ENCODE measurements at places on chromosomes 4 and X.

DNA sequence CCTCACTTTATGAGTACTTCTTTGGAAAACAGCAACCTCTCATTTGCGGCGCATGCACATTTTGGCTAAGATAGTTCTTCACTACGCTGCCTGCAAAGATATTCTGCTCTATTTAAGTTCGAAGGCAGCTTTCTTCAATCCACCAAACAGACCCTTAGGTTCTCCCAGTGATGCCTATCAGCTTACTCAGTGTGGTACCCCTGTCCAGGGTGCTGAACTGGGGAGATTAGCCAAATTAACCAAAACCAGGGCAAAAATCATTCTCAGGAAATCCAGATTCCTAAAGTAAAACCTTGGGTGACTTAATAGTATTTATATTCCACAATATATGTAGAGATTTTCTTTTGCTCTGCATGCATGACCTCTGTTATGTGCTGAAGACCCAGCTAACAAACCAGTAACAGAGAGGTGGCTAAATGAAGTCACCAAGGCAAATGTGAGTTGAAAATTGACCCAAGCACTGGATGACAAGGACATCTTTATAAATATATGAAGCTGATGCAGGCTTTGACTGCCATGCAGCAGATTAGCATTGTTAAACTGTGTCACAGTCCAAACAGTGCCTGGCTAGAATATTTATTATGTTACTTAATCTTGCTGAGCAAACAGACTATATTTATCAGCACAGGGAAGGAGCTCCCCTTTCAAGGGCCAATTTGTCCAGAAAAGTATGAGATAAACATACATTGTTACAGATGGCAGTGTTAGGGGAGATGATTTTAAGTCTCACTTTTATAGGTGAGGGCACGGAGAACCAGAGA is 418.2 kb downstream of the STIM2 start:
- no peak for DNase-seq

DNA sequence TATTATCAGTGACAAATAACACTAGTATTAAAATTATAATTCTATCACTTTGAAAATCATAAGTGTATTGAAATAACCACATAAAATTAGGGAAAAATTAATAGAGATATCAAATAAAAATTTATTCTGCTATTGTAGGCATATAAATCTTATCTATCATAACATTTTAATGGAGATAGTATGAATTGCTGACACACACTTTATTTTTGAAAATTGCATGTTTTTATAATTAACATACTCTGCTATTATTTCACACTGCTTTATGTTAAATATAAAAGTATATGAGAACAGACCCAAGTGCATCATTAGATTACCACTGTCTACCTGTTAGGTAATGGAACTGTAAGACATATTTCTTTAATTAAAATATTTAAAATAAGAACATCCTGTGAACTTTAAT is 2150.2 kb downstream of the ARAP2 start:
- DNase-seq, result no peak

DNA sequence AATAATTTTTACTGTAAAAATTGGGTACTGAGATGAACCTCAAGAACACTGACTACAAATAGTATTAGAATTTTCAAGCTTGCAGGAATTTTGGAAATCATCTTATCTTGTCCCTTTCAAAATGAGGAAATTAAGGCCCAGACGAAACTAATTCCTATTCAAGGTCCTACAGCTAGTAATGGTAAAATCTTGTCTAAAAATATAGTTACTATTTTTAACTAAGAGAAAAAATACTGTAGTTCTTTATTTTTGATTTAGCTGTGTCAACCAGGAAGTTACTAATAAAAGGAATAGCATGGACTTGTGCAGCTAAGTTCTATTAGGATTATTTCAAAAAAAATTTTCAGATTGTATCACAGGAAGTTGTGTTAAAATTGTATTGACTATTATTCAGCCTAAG is 12.7 kb downstream of the PRIMPOL start:
- no peak for DNase-seq

- DNase-seq, result no peak
Observed at GRCh38 chr4:136036744-136037143, 1495.5 kb downstream of the PCDH18 start.

DNA sequence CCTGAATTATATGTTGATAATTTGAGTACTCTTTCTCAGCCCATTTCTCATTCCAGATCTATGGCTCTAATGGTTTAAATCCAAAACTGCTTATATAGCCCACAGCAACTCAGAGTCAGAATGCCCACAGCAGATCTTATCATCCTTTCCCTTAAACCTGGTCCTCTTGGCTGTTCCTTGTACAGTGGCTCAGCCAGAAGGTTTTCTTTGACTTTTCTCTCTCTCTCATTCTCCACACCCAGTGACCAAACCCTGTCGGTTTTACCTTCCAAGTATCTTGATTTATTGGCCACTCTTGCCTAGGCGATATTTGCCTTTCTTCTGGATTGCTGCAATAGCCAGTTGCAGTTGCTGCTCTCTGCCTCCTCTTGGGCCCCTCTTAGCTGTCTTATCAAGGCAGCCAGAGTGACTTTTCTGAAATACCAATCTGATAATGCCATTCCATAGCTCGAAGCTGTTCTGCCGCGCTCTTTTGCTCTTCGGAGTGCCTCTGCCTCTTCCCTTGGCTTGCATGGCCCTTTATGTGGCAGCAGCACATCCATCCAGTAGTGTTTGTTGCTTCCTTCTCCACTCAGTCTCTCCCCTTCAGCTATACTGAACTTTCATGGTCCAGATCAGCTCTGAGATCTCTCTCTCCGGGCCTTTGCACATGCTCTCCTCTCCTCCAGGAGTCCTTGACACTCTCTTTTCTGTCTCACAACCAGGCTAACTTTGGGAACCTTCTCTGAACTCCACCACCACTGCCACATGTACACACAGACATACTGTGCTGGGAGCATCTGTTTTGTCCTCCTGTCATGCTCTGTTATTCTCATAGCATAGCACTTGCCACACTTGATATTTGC is 11.8 kb downstream of the GAB1 start:
- DNase-seq, result no peak

DNA sequence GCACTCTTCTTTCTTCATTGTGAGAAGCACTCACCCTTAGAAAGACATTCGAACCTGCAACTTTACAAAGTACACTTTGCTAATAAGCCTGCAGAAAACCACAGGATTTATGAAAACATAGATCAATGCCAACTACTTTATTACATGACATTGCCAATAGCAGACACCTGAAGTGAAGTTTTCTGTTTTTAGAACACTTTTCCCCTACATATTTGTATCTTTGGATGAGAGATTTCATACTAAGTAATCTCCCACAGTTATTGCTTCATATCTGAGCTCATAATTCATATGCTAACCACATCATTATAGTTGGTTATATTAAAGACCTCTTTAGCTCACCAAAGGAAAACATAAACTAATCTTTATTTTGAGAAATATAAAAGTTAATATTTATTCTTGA is 276.5 kb upstream of the CTSO start:
- DNase-seq, result no peak

GRCh38 chr4:26162101-26162500 is 158.7 kb upstream of the RBPJ start:
- DNase-seq, result no peak

DNA sequence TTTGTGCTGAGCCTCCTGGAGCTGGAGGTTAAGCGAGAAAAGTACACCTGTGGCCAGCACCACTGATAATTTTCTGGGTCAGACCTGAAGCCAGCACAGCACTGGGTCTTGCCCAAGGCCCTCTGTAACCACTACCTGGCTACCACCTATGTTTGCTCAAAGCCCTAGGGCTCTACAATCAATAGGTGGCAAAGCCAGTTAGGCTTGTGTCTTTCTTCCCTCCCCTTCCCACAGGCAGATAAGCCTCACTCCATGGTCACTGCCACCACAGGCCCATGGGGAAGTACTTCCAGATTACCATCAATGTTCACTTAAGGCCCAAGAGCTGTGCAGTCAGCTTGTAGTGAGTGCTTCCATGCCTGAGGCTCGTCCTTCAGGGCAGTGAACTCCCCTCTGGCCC is 35.2 kb upstream of the ARMCX4 start:
- DNase-seq, result no peak

DNA sequence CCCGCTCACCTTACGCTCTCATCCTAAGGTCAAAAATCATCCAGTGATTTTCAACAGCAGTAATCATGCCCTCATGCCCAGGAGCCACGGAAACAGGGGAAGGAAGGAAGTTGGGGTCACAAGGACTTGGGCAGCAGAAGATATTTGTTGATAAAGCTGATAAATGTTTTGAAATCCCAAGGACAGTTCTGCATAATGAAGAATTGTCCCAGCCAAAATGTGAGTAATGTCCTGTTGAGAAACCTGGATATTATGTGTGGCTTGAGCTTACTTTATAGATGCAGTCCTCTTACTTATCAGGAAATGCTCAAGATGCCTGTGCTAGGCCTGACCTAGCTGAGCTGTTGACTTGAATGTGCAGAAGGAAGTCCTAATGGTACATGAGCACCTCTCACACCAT is 263.0 kb upstream of the ZFP42 start:
- DNase-seq, result no peak
